ENCODE measurements at places on chromosomes 12 and 14. TPM values are rescaled to one million over a fixed set of nuclear protein-coding genes. Genes with fewer than 3 reads are reported as not detected.

FOXA1 gene
- total RNA-seq = 2.1 TPM

SCNN1A gene
- total RNA-seq = 1.3 TPM

VDR gene
- 3.7 TPM for total RNA-seq

HRK gene
- not detected for total RNA-seq

SPIC gene
- total RNA-seq = not detected

MMP17 gene
- 18.1 TPM for total RNA-seq

HHIPL1 gene
- 2.6 TPM for total RNA-seq

PPTC7 gene
- 10.5 TPM for total RNA-seq

OTX2 gene
- not detected for total RNA-seq

DAD1 gene
- 485 TPM for total RNA-seq

FOXG1 gene
- total RNA-seq = not detected

PAPLN gene
- 5.7 TPM for total RNA-seq

WASHC3 gene
- total RNA-seq = 124 TPM

TMPRSS12 gene
- total RNA-seq = not detected

C14orf132 gene
- total RNA-seq = 22.0 TPM

PRPH gene
- not detected for total RNA-seq

SYT1 gene
- 12.0 TPM for total RNA-seq

IL31 gene
- not detected for total RNA-seq

TMEM253 gene
- total RNA-seq = not detected

C14orf180 gene
- total RNA-seq = not detected

LETMD1 gene
- total RNA-seq = 125 TPM

TTC9 gene
- total RNA-seq = 0.78 TPM

GAS2L3 gene
- total RNA-seq = 13.6 TPM

PPP1R3E gene
- 4.7 TPM for total RNA-seq

GZMB gene
- total RNA-seq = not detected

OTOGL gene
- not detected for total RNA-seq

COX8C gene
- not detected for total RNA-seq

CSRP2 gene
- total RNA-seq = 43.1 TPM

PRICKLE1 gene
- total RNA-seq = 5.7 TPM

CLEC2B gene
- 9.8 TPM for total RNA-seq

RAD51AP1 gene
- 4.9 TPM for total RNA-seq

CINP gene
- total RNA-seq = 41.1 TPM

LYZ gene
- total RNA-seq = 0.56 TPM

KRT78 gene
- not detected for total RNA-seq

MYO1A gene
- not detected for total RNA-seq

ACSS3 gene
- 10.1 TPM for total RNA-seq

TMEM63C gene
- 0.65 TPM for total RNA-seq

PZP gene
- total RNA-seq = under 0.01 TPM

FOXN4 gene
- total RNA-seq = not detected

EMP1 gene
- total RNA-seq = 190 TPM

DCN gene
- total RNA-seq = 1,362 TPM

KLRC2 gene
- not detected for total RNA-seq

ADAM21 gene
- 0.32 TPM for total RNA-seq

FAM216A gene
- 16.4 TPM for total RNA-seq

POTEG gene
- not detected for total RNA-seq

NGB gene
- total RNA-seq = not detected

ANKRD33 gene
- total RNA-seq = 0.13 TPM

NR4A1 gene
- total RNA-seq = 11.5 TPM

DIO2 gene
- 1.4 TPM for total RNA-seq
